CD8-positive, alpha-beta memory T cell (primary cell): ENCODE measurements at places on chromosomes 7 and 10. TPM values are rescaled to one million over a fixed set of nuclear protein-coding genes. Genes with fewer than 3 reads are reported as not detected.

GRCh38 chr7:151864081-151864480, 12.8 kb downstream of the PRKAG2 start:
- H3K4me1 ChIP-seq = no peaks in the 10 kb centered on the region
- no peaks in the 10 kb centered on the region for H3K27me3 ChIP-seq
- peak; percentile 14 for DNase-seq
- H3K36me3 ChIP-seq = no peaks in the 10 kb centered on the region

GRCh38 chr10:89392974-89393373, 551 bp downstream of the IFIT1 start:
- H3K4me3 ChIP-seq = peak overlapping the region; percentile 89
- DNase-seq = no peak
- peak overlapping the region; percentile 68 for H3K27ac ChIP-seq
- H3K27me3 ChIP-seq = no peaks in the 10 kb centered on the region

CDH23 gene
- total RNA-seq = 0.74 TPM

SLC35G1 gene
- 4.6 TPM for total RNA-seq

DNA sequence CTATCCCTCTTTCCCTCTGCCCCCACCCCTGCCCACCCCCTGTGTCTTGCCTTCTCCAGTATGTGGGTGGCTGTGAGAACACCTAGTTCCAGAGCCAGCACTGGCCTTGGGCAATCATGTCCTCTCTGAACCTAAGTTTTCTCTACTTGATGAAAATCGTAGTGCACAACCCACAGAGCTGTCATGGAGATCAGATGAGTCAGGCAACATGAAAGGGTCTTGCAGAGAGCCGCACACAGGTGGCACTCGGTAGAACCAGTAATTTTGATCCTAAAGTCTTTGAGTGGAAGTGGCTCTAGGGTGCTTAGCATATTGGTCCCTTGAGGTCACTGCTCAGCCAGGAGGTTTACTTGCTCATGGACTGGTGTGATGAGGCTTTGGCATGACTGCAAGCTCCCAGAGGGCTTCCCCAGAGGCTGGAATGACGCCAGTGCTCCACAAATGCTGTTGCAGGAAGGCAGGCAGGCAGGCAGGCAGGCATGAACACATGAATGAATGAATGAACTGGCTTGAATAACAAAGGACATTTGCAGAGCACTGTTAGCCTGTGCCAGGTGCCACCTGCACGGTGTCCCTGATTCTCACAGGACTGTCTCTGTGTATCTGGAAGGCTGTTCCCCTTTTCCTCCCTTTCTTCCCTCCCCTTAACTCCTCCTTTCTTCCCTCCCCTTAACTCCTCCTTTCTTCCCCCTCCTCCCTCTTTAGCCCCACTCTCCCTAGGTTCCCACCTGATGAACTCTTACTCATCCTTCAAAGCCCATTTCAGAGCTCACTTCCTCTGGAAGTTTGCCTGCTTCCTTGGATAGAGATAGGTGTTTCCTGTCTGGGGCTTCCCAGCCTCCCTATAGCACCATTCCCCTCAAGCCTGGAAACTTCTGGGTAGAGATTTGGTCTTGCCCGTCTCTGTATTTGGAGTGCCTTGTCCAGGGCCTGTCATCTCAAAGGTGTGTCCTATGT, 27.2 kb upstream of the CTBP2 start:
- H3K27me3 ChIP-seq = no peaks in the 10 kb centered on the region
- H3K4me1 ChIP-seq = no peaks in the 10 kb centered on the region
- H3K36me3 ChIP-seq = no peaks in the 10 kb centered on the region

- no peak overlapping the region for H3K4me3 ChIP-seq
- no peak for DNase-seq
- no peaks in the 10 kb centered on the region for H3K36me3 ChIP-seq
- no peak overlapping the region for H3K27ac ChIP-seq
- H3K27me3 ChIP-seq = no peaks in the 10 kb centered on the region
Observed at GRCh38 chr7:80334908-80335307, 177.0 kb downstream of the GNAT3 start.

DNA sequence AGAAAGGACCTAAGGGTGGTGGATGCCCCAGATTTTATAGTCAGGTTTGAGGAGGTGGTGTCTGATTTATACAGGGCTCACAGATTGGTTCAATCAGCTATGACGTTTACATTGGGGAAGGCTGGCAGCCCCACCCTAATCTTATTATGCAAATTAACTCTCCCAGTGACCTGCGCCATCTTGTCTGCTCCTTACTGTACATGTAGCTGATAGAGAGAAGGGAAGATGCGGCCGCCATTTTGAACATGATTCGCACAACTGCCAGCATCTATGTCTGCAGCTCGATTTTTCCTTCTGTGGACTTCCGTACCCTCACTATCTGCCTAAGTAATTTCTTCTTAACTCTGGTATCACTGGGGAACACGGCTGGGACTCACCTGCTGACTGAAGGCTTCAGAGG, 619.0 kb upstream of the DPP6 start:
- H3K36me3 ChIP-seq = no peaks in the 10 kb centered on the region
- H3K4me3 ChIP-seq = no peak overlapping the region
- no peaks in the 10 kb centered on the region for H3K4me1 ChIP-seq
- no peak for DNase-seq
- H3K27ac ChIP-seq = no peak overlapping the region

DNA sequence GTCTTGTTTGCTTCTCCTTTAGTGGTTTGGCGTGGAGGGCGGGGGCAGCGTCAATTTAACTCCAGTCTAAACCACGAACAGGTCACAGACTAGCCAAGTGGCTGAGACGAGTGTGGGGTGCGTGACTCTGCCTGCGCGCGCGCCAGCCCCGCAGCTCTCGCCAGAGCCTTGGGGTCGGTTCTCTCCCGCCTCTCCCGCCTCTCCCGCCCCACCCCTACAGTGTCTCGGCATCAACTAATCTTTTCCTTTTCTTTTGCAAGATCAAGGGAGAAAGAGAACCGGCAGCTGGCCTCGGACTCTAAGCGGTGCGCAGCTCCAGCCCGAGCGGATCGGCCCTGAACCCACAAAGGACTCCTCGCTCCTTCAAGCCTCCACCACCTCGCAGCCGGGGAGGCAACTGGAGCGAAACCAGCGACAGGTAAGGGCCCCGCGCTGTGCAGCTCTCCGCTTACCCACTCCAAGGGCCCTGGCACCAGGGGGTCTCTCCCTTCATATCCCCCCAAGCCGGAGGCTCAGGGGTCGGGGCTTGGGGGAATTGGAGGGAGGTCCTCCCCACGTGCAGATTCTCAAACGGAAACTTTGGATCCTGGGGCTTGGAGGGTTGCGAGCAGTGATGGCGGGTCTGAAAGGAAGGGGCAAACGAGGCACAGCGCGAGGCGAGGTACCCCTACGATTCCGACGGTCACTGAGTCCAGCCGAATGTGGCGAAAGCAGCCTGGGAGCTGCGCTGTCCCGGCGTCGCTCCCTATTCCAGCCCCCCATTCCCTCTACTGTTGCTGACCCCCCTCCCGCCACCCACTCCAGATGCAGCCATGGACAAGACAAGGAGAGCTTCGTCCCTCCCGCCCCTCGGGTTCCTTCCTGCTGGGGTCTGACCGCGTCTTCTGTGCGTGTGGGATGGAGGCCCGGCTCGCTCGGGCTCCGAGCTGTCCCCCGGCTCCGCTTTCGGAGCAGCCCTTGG, 829 bp downstream of the CHRM2 start:
- no peaks in the 10 kb centered on the region for H3K36me3 ChIP-seq
- no peak overlapping the region for H3K4me3 ChIP-seq
- no peak for DNase-seq
- H3K27ac ChIP-seq = no peak overlapping the region

- no peak for DNase-seq
- H3K27me3 ChIP-seq = no peaks in the 10 kb centered on the region
- peaks cover 20% of the 10 kb centered on the region for H3K4me1 ChIP-seq
- no peak overlapping the region for H3K27ac ChIP-seq
Observed at GRCh38 chr7:76053461-76053860, 5.6 kb downstream of the MDH2 start.

- no peak for DNase-seq
- no peaks in the 10 kb centered on the region for H3K36me3 ChIP-seq
- no peak overlapping the region for H3K27ac ChIP-seq
Observed at GRCh38 chr7:20816372-20816959, 29.8 kb upstream of the SP8 start.

GRCh38 chr7:30884881-30885280, 26.8 kb upstream of the AQP1 start:
- DNase-seq = no peak
- H3K4me3 ChIP-seq = no peak overlapping the region
- no peaks in the 10 kb centered on the region for H3K36me3 ChIP-seq

AZGP1 gene
- total RNA-seq = not detected

- H3K4me3 ChIP-seq = no peak overlapping the region
- no peak for DNase-seq
- H3K27me3 ChIP-seq = no peaks in the 10 kb centered on the region
- H3K36me3 ChIP-seq = no peaks in the 10 kb centered on the region
Observed at GRCh38 chr7:27399791-27400567, 157.4 kb downstream of the EVX1 start.

DNA sequence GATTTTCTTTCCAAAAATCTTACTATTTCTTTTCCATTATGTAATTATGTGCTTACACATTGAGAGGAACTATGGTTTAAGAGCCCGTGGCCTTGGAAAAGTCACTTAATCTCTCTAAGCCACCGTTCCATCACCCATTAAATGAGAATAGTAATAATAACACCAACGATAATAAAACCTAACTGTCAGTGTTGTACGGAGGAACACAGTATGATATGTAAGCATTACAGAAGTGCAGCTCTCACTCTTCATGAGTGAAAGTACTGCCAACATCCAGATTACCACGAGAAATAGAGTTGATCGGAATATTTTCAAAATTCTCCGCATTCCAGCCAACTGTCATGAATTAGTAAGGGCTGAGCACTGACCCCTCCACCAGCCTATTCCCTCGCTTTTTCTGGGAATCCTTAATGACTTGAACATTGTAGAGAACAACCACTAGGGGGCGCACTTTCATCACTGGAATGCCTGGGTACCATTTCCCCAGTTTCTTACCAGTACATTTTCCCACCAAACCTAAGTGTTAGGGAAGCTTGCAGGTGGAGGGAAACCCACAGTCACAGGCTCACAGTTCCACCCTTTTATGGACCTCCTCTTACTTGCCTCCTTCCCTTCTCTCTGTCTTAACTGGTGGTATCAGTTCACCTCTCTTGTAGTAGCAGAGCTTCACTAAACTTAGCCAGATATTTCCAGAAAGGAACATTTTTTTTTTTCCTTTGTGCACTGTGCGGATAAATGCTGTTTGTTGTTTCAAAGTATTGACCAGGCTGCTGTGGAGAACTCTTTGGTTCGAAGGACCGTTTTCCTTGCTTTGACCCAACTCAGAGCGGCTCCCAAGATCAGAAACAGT, 27.8 kb downstream of the NKX2-3 start:
- H3K27me3 ChIP-seq = no peaks in the 10 kb centered on the region
- H3K36me3 ChIP-seq = no peaks in the 10 kb centered on the region
- no peak overlapping the region for H3K4me3 ChIP-seq
- no peak for DNase-seq
- H3K4me1 ChIP-seq = no peaks in the 10 kb centered on the region

DNA sequence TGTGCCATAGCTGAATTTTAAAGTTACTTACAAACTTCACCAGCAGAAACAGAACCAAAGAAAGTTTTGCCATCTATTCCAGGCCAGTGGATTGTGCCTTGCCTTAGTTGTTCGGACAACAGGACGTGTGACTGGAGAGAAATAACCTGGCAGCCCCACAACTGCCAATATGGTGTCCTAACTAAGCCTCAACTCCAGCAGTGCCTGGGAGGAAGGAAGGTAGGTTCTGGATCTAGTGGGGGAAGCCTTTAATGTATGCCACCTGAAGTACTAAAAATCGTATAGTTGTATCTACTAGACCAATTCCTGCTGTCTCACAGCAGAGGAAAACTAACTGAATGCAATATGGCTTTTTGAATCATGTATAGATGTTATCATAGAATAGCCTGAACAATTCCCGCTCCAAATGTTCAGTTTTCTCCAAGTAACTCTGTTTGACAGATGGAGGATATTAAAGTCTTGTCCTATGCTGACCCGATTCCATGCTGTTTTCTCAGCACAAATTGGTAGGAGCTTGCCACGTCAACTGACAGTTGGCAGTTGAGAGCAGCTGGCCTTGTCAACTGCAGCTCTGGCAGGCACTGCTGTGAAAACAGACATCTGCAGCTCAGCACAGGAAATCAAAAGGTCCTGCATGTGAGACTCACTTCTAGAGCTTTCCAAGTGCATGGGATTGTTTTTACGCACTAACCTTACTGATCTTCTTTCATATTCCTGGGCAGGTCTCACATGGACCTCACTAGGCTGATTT, 84.5 kb upstream of the WNT16 start:
- no peak for DNase-seq
- no peaks in the 10 kb centered on the region for H3K27me3 ChIP-seq
- H3K36me3 ChIP-seq = no peaks in the 10 kb centered on the region

- no peak overlapping the region for H3K27ac ChIP-seq
- H3K27me3 ChIP-seq = no peaks in the 10 kb centered on the region
- no peak for DNase-seq
- H3K4me3 ChIP-seq = no peak overlapping the region
Observed at GRCh38 chr10:18719811-18720210, 60.6 kb downstream of the ARL5B start.

GRCh38 chr7:36736899-36737211, 12.6 kb upstream of the AOAH start:
- no peaks in the 10 kb centered on the region for H3K27me3 ChIP-seq
- H3K27ac ChIP-seq = no peak overlapping the region
- peak overlapping the region; percentile 36 for H3K4me3 ChIP-seq
- H3K4me1 ChIP-seq = peaks cover 18% of the 10 kb centered on the region

GRCh38 chr10:60661637-60662036, 116.6 kb upstream of the CDK1 start:
- no peaks in the 10 kb centered on the region for H3K36me3 ChIP-seq
- no peak for DNase-seq
- H3K4me1 ChIP-seq = peaks cover 5% of the 10 kb centered on the region
- no peak overlapping the region for H3K27ac ChIP-seq
- no peaks in the 10 kb centered on the region for H3K27me3 ChIP-seq

DNA sequence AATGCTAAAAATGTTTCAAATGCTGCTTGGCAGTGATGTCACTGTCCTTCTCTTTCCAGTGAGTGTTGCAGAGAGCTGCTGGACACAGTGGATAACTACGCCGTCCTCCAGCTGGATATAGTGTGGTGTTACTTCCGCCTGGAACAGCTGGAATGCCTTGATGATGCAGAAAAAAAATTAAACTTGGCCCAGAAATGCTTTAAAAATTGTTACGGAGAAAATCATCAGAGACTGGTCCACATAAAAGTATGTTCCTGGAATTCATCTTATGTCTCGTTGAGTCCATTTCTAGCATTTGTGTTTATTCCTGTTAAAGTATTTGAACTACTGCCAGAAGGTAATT, 25.2 kb downstream of the NUB1 start:
- H3K36me3 ChIP-seq = peaks cover 18% of the 10 kb centered on the region
- no peaks in the 10 kb centered on the region for H3K27me3 ChIP-seq
- no peak overlapping the region for H3K27ac ChIP-seq
- peaks cover 9% of the 10 kb centered on the region for H3K4me1 ChIP-seq
- H3K4me3 ChIP-seq = no peak overlapping the region
- DNase-seq = no peak

DNA sequence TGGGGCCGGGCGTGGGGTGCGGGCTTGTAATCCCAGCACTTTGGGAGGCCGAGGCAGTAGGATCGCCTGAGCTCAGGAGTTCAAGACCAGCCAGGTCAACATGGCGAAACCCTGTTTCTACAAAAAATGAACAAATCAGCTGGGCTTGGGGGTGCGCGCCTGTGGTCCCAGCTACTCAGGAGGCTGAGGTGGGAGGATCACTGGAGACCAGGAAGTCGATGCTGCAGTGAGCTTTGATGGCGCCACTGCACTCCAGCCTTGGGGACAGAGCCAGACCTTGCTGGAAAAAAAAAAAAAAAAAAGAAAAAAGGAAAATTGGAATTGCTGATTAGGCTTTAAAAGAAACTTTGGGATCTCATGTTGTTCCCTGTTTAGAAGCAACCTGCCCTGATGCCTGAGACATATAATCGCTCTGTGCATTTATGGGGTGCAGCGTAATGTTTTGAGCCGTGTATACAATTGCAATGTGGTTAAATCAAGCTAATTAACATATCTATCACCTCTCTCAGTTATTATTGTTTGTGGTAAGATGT, 851 bp downstream of the AKR1E2 start:
- H3K27me3 ChIP-seq = no peaks in the 10 kb centered on the region
- peak overlapping the region; percentile 26 for H3K27ac ChIP-seq
- no peaks in the 10 kb centered on the region for H3K36me3 ChIP-seq
- H3K4me3 ChIP-seq = no peak overlapping the region
